ENCODE measurements at places on chromosomes 12 and 14. TPM values are rescaled to one million over a fixed set of nuclear protein-coding genes. Genes with fewer than 3 reads are reported as not detected.

TMEM132D gene
- total RNA-seq, result not detected

SNX6 gene
- 108 TPM for total RNA-seq

TAMALIN gene
- 0.84 TPM for total RNA-seq

CPM gene
- total RNA-seq, result 5.7 TPM

AQP2 gene
- total RNA-seq, result not detected

TRPV4 gene
- total RNA-seq, result 0.16 TPM

PDE3A gene
- total RNA-seq, result 3.0 TPM

HCAR3 gene
- not detected for total RNA-seq

GALNT6 gene
- 3.1 TPM for total RNA-seq

BEGAIN gene
- 7.0 TPM for total RNA-seq

KRT82 gene
- total RNA-seq, result not detected

C14orf39 gene
- total RNA-seq, result not detected

EFS gene
- total RNA-seq, result not detected

FAM222A gene
- 5.7 TPM for total RNA-seq

PLXNC1 gene
- total RNA-seq, result 0.15 TPM

CIPC gene
- total RNA-seq, result 6.5 TPM

TEDC1 gene
- total RNA-seq, result 40.0 TPM

GLT1D1 gene
- total RNA-seq, result not detected

LYSET gene
- 34.0 TPM for total RNA-seq

MDM2 gene
- total RNA-seq, result 61.4 TPM

SOS2 gene
- total RNA-seq, result 11.2 TPM

KRT6B gene
- not detected for total RNA-seq

CCDC175 gene
- not detected for total RNA-seq

KRT77 gene
- not detected for total RNA-seq

IKZF4 gene
- 2.3 TPM for total RNA-seq

KCNA1 gene
- total RNA-seq, result not detected

CNTN1 gene
- total RNA-seq, result 53.7 TPM

EIF5 gene
- total RNA-seq, result 256 TPM

CEP290 gene
- total RNA-seq, result 7.3 TPM

FGF23 gene
- not detected for total RNA-seq

KRT86 gene
- total RNA-seq, result 42.4 TPM

KLRB1 gene
- not detected for total RNA-seq

ACSM4 gene
- total RNA-seq, result not detected

PLEKHG7 gene
- not detected for total RNA-seq

RIMKLB gene
- total RNA-seq, result 19.8 TPM

JPH4 gene
- 0.10 TPM for total RNA-seq

CATSPERB gene
- total RNA-seq, result not detected

RTL1 gene
- 0.23 TPM for total RNA-seq

FRMD6 gene
- 48.0 TPM for total RNA-seq

PHLDA1 gene
- 28.3 TPM for total RNA-seq

PLBD1 gene
- 4.6 TPM for total RNA-seq

FAM181A gene
- not detected for total RNA-seq

GAS2L3 gene
- total RNA-seq, result 7.1 TPM

ACACB gene
- 11.9 TPM for total RNA-seq

GARIN6 gene
- not detected for total RNA-seq

DLK1 gene
- total RNA-seq, result 0.31 TPM

GDF11 gene
- total RNA-seq, result 3.8 TPM

PIWIL1 gene
- not detected for total RNA-seq

KCNC2 gene
- total RNA-seq, result not detected

TMEM30B gene
- 0.30 TPM for total RNA-seq

All from A549 treated with Hydrocortisone at 1 μM for 4 hours (cell line).